Activated naive CD4-positive, alpha-beta T cell treated with Interleukin-2 at 50 U/mL for 16 hours (primary cell): ENCODE measurements at places on chromosomes 1 and 21.
A peak's percentile ranks its signal among the peaks of the same experiment; 100 is the strongest.

DNA sequence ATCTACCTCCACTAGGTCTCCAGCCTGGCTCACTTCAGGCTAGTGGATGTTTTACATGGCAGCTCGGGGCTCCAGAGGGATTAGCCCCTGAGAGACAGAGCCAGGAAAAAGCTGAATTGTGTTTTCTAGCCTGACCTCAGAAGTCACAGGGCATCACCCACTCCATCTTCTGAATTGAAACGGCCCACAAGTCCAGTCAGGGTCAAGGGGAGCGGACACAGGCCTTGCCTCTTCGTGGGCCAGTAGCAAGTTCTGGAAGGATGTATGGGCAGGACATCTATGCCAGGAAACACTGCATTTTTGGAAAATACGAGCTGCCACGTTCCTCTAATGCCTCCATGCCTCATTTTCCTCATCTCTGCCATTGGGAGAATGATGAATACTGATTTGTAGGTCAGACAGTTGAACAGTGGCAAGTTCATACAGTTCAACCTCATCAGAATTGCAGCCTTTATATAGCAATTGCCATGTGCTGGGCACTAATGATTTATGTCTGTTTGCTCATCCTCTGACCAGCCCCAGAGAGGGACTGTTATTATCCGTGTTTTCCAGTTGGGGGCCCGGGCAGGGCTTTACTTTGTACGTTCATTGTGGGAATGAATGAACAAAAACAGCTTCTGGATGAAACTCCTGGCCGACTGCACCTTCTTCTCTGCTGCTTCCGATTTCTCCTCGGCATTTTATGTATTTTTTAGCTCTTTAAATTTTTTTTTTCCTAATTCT, 23.2 kb upstream of the PCBP3 start:
- no peak for DNase-seq

GRCh38 chr1:88612292-88612691, 71.8 kb upstream of the PKN2 start:
- DNase-seq: no peak

GRCh38 chr1:247322849-247323586, 8.6 kb downstream of the ZNF496 start:
- no peak for DNase-seq

DNA sequence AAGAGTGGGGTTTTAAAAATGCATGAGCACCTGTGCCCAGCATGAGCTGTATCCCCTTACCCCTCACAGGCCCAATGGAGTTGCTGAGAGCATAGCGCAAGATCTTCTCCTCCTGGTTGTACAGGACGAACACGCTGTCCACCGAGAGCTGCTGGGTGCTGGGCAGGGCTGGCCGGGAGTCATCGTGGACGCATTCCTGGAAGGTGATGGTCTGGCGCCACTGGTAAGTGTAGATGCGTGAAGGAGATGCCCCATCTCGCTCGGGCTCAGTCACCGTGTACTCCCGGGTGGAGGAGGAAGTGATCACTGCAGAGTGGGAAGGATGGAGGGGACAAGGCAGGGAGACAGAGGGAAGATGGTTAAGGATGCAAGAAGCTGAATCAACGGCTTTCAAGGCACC, 39.1 kb downstream of the NID1 start:
- no peak for DNase-seq

- DNase-seq: no peak
Observed at GRCh38 chr1:244207042-244207934, 156.2 kb downstream of the ZBTB18 start.

- no peak for DNase-seq
Observed at GRCh38 chr1:33280091-33280661, 23.9 kb downstream of the ZNF362 start.

DNA sequence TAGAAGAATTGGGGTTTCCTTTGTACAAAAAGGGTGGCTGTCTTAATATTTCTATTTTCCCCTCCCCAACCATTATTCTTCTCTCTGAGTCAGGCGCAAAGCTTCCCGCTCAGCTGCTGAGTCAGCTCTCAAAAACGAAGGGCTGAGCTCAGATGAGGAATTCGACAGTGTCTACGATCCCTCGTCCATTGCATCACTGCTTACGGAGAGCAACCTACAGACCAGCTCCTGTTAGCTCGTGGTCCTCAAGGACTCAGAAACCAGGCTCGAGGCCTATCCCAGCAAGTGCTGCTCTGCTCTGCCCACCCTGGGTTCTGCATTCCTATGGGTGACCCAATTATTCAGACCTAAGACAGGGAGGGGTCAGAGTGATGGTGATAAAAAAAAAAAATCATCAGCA, 3.0 kb upstream of the TUFT1 start:
- DNase-seq: no peak

DNA sequence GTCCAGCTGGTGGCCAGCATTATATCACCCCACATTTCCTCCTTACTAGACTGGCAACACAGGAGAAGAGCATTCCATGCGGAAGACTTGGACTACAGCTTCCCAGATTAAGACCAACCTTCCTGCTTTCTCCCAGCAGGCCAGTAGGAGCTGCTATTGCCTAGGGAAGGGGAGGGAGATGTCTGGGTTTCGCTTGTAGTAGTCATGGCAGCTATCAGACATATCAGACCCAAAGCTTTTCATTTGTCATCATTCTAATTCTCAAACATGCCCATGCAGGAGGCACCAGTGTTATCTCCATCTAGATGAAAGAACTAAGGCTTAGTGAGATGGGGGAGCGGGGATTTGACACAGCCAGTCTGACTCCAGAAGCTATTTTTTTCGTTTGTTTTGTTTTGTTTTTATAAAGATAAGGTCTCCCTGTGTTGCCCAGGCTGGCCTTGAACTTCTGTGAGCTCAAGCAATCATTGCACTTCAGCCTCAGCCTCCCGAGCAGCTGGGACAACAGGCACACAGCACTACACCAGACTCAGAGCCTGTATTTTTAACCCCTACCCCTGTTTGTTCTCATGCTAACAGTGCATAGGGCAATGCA, 4.5 kb downstream of the PLA2G2A start:
- peak; percentile 13 for DNase-seq

- no peak for DNase-seq
Observed at GRCh38 chr1:240234485-240235210, 143.0 kb downstream of the FMN2 start.

DNA sequence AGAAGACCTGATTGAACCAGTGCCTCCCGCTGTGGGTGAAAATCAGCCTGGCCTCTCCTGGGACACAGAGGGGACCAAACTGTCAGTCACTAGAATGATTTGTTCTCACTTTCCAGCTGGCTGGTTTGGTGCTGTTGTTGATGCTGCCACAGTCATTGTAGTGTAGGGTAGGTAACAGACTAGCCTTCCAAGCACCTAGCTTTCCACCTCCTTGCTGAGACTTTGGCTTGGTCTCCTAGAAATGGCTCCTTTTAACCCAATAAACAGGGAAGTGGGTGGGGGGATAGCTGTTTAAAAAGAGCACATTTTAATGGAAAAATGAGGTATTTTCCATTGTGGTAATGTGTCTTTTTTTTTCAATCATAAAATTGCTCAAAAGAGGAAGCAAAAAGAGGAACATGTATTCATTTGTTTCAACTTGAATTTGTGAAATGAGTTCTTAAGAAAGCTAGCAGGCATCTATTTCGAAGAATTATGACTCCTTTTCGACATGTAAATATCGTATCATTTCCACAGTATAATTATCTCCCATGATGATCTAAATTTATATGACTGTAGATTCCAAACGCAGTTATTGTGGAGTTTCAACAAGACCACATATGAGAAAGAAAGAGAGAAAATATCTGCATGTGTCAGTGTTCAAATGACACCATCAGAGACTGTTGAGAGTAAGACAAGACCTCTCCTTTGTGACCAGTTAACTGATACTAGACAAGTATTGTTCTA, 190.1 kb downstream of the HLX start:
- no peak for DNase-seq

GRCh38 chr1:216178281-216178680, 245.0 kb downstream of the USH2A start:
- DNase-seq: no peak

DNA sequence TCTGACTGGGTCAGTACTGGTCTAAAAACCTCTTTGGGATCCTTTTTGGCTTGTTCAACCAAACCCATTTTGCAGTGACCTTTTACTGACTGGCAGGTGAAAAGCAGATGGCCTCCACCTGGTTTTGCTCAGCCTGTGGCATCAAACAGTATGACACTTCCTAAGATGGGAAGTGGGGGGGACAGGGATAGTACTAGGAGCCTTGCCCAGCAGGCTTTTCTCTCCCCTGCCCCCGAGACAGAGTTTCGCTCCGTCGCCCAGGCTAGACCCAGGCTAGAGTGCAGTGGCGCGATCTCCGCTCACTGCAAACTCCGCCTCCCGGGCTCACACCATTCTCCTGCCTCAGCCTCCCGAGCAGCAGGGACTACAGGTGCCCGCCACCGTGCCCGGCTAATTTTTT, 18.3 kb downstream of the INTS3 start:
- no peak for DNase-seq

DNA sequence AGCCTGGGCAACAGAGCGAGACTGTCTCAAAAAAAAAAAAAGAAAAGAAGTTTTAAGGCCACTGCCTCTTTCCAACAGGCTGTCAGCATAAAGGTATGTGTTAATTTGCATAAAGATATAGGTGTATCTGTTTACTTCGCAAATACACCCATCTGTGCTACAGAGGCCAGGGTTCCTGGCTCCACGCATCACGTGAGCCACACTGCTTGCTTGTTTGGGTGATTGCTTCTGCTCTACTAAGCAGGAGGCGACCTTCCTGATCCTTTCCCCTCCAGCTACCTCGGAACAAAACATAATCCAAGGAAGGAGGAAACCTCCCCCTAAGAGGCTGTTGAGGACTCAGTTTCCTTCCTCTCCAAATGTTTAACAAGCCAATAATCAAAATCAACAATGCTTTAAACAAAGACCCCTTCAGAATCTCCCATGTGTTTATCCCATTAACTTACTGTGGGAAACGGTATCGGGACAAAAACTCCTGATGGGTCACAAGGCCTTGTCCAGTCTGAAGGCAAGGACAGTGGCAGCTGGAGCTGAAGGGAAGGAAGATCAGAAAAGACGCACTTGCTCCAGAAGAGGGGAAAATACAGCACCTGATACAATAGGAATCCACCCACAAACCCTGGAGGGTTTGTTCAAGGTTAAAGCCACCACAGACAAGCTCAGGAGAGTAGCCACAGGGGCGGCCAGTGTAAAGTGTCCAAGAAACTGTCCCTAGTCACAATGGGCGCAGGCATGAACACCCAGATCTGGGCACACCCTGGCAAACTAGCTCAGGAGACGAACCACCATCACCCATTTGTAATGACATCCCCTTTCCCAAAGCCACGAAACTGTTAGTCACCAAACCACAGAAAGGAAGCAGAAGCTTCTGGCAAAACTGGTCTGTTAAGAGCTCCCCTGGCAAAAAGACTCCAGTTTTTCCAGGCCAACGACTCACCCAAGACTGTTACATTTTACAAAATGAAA, 17.2 kb downstream of the CTNNBIP1 start:
- DNase-seq: no peak

- DNase-seq: no peak
Observed at GRCh38 chr21:34035619-34036354, 37.6 kb upstream of the MRPS6 start.

GRCh38 chr21:44955141-44955797, 15.4 kb downstream of the SLX9 start:
- no peak for DNase-seq

DNA sequence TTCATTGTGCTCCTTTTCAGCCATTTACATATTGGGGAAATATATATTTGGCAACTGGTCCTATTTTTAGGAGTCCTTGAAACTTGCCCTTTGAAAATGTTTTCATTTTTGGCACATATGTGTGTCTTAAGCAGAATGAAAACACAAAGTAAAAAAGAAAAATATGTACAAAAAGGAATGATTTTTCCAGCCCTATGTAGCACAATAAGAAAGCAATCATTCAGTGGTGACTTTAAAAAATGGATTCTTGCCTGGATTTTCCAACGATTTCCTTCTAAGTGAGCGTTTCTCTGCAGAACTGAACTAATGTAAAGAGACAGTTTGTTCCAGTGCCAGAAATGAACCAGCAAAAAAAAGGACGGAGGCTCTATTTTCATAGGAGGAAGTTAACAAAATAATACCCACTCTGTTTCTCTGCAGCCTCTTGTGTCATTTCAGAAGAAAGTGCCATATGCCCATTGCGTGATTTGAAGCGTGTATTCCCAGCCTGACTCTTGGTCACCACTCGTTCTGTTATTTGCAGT, 340.1 kb downstream of the SETD4 start:
- no peak for DNase-seq

- no peak for DNase-seq
Observed at GRCh38 chr1:150207281-150207971, 28.5 kb downstream of the ANP32E start.

GRCh38 chr21:45011911-45012661, 62.3 kb upstream of the ADARB1 start:
- DNase-seq: no peak

GRCh38 chr21:44082648-44083440, 24.4 kb upstream of the PWP2 start:
- no peak for DNase-seq

DNA sequence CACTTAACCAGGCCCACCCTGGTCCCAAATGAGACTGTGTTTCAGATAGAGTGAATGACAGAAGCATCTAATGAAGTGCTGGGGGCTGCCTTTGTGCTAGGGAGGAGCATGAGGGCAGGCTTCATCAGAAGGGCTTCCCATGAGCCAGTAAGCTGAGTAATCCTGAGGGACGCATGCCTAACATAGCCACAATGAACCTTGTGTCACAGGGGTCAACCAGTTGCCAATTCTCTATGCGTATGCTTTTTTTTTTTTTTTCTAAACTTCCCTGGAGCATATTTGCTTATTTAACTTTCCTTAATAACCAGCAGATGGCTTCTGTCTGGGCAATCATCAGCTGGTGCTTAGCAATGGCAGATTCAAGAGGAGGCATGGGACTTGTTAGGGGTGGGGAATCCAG, 25.5 kb upstream of the CYP2J2 start:
- DNase-seq: no peak

DNA sequence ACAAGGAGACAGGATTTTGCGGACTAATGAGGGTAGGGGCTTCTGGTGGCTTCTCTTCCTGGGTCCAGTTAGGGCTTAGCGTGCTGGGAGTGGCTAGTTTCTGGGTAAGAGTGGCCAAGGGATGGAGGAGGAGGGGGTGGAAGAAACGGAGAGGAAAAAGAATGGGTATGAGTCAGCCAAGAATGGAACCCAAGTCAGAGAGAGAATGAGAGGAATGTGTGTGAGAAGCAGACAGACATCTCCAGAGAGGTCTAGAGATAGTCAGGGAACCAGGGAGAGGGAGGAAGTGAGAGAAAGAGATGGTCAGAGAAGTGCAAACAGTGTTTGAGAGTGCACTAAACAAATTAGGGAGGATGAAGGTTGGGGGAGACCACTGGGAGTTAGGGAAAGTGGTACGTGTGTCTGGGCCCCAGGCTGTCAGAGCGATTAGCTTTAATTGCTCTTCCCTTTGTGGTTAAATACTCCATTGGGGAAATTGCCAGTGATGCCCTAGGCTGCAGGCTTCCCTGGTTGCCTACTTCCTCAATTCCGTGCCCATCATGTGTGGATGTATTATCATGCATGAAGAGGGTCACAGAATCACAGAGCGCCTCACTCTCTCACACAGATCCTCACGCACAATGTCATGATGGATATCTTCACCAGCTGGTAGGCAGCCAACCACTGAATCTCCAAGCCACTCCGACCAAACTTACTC, 1.4 kb downstream of the PEA15 start:
- DNase-seq: no peak

GRCh38 chr1:156430866-156431265, 61.9 kb downstream of the RHBG start:
- DNase-seq: no peak

GRCh38 chr1:226125097-226125630, 61.4 kb downstream of the ACBD3 start:
- DNase-seq: peak; percentile 90
